Activated T-cell treated with anti-CD3 and anti-CD28 coated beads, Interleukin-2, amount 50 U/mL, for 24 hours (primary cell): ENCODE measurements at places on chromosomes 5 and 9.
A peak's percentile ranks its signal among the peaks of the same experiment; 100 is the strongest.

DNA sequence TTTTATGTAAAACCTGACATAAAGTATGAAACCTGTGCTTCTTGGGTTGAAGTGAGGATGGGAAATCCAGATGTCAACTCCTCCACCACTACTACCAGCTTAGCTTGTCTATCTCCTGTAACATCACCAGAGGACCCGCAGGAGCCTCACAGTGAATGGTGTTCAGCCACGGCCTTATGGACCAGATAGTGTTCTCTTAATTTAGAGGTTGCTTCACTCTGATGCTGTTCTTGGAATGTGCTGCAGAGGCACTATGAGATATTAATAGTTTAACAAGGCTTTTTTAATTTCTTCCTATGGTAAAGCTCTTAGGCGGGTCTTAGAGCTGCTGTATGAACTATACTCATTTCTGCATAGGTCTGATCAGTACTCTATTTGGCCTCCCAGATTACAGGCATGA, 27.9 kb downstream of the NFX1 start:
- no peak for DNase-seq

- no peak for DNase-seq
Measured at GRCh38 chr5:59673438-59674058, 220.0 kb downstream of the PDE4D start.

DNA sequence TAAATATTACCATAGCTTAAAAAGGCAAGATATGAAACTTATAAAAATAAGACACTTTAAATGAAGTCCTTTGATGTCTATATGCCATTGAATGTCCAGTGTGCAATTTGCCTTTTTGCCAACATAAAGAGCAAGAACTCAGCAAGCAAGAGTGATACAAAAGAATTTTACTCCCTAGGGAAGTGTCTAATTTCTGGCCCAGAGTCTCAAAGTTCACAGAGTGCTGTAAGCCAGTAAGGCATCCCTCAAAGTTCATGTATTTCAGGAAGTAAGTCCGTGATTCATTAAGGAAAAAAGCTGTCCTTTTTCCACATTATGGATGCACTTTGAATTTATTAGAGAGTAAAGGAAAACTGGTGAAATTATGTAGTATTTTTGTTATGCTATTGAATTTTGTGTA, 185.2 kb downstream of the CCDC171 start:
- no peak for DNase-seq

DNA sequence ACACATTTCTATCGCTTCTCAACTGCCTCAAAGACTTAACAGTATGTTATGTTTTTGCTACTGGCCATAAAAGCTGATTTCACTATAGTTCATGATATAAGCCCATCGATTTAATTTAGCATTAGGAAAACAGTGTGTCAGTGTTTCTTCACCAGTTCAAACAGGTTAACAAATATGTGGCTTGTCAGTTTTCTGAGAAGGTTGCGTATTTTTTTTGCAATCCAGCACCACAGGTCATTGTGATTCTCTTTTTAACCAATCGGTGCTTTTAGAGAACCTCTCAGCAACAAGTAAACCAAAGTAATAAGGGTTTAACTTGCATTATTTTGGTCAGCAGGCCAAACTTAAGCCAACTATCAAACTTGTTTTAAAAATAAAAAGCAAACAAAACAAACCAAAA, 409.6 kb downstream of the NFIB start:
- DNase-seq = no peak

GRCh38 chr9:122392284-122392683, 21.5 kb downstream of the PTGS1 start:
- no peak for DNase-seq

DNA sequence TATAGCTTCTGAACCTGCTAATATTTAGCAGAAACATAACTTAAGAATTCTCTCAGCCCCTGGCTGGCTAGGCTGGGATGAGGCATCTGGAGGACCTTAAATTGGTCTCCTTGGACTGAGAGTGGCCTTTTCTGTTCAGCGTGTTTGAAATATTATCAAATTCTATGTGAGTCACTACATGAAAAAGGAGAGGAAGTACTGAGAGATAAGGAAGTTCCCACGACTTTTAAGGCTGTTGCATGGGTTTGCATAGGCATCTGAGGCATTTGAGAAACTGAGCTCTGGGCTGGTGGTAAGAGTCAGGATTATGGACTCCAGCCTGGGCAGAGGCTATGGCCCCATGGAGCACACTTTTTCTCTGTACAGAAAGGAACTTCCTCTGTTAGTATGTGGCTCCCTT, 816.2 kb upstream of the GRAMD2B start:
- no peak for DNase-seq

- DNase-seq = no peak
Measured at GRCh38 chr9:86324901-86325300, 29.3 kb downstream of the TUT7 start.

DNA sequence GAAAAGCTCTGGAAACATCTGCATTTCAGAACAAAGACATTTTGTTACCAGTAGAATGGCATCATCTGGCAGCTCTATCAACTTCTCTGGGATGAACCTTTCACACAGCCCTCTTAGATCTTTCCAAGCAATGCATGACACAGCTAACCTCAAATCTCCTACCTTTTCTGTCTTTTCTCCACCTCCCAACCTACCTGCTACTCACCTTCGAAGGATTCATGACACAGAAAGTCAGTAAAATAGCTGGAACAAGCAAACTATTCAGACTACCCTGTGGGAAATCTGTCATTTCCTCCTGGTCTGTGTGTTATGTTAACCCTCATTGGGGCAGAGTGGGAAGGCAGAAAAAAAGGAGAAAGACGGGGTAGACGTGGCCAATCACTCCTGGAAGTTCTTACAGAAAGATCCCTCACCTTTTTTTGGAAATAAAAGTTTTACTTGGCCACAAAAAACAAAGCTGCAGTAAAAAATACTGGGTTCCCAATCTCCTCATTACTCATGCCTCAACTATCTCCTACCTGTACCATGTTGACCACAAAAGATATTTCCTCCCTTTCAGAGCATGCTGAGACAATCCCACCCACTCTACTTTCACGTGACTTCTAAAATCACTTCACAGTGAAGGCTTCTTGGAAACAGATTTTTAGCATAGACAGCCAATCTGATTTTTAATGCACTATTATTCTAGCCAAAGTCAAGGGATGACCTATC, 362.1 kb upstream of the RFX3 start:
- no peak for DNase-seq

- no peak for DNase-seq
Measured at GRCh38 chr9:128823362-128823902, 5.1 kb downstream of the ENDOG start.

- no peak for DNase-seq
Measured at GRCh38 chr5:177957241-177957640, 38.8 kb downstream of the PROP1 start.

DNA sequence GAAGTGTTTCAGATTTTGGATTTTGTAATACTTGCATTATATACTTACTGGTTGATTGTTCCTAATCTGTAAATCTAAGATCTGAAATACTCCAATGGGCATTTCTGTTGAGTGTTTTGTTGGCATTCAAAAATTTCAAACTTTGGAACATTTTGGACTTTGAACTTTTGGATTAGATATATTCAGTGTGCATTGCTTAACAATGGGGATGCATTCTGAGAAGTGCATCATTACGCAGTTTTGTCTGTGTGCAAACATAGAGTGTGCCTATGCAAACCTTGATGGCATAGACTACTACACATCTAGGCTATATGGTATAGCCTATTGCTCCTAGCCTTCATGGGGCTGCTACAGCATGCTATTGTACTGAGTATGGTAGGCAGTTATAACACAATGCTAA, 325.4 kb downstream of the KDM4C start:
- DNase-seq = no peak

- no peak for DNase-seq
Measured at GRCh38 chr9:72977670-72978069, 24.8 kb upstream of the ALDH1A1 start.

GRCh38 chr5:17327048-17327625, 109.7 kb downstream of the BASP1 start:
- no peak for DNase-seq

DNA sequence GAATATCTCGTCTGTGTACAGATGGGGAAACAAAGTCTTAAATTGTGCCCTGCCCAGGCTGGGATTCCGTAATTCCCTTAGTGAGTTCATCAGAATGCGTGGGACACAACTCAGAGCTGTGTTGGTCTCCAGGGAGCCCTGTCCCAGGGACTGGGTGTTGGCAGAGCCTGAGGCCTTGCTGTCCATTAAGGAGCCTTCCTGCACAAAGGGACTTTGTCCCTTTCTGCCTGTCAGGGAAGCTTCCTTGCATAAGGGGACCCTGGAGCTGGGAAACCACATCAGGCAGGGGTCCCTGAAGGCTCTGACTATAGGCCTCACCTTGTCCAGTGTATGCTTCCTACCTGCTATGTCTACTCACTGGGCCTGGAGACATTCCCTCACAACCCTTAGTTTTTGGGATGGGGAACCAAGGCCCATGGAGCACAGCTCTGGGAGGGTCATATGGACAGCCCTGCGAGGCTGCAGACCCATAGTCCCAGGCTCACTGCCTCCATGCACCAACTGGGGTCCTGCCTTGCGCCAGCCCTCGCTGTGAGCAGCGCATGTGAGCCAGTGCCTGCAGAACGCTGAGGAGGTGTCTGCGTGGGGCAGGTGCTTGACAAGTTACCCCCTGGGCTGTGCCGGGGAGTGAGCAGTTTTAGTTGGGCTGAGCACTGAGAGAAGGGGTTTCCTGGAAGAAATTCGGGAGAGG, 1.6 kb downstream of the CARD19 start:
- no peak for DNase-seq

DNA sequence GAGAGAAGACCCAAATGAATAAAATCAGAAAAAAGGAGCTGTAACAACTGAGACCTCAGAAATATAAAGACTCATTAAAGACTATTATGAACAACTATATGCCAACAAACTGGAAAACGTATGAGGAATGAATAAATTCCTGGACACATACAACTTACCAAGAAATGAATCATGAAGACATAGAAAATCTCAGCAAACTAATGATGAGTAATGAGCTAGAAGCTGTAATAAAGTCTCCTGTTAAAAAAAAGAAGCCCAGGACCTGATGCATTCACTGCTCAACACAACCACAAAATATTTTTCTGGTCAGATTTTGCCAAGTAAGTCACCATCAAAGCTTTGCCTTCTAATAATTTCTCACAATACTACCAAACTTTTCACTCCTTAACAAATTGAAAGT, 666.7 kb downstream of the LRRC70 start:
- DNase-seq = no peak

DNA sequence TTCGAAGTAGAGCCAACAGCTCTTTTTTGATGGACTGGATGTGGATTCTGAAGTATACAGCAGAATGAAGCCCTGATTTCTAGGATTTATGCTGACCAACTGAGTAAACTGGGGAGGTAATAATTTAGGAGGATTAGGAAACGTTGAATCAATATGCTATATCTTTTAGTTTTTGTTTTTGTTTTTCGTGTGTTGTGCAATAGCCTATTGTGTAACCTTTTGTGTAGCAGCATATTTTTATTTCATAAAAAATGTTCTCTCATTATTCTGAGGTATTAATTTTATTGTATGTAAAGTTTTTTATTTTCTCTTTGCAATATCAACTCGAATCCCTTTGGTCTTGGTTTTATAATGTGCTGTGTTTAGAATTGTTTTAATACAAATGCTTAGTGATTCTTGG, 902.3 kb downstream of the EFNA5 start:
- DNase-seq = no peak

DNA sequence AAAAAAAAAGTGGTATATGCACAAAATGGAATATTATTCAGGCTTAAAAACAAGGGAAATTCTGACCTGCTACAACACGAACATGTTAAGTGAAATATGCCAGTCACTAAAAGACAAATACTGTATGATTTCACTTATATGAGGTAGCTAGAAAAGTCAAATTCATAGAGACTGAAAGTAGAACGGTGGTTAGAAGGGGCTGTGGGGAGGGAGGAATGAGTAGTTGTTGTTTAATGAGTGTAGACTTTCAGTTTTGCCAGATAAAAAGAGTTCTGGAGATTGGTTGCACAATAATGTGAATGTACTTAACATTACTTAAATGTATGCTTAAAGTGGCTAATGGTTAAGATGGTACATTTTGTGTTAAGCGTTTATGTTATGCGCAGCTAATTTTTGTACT, 79.5 kb upstream of the IL12B start:
- no peak for DNase-seq

GRCh38 chr5:125002727-125003598, 256.5 kb upstream of the ZNF608 start:
- no peak for DNase-seq

GRCh38 chr9:126506361-126507317, 107.1 kb upstream of the LMX1B start:
- no peak for DNase-seq

- DNase-seq = no peak
Measured at GRCh38 chr5:32545102-32545800, 40.1 kb upstream of the SUB1 start.

- no peak for DNase-seq
Measured at GRCh38 chr5:39014561-39014960, 59.6 kb downstream of the RICTOR start.

- no peak for DNase-seq
Measured at GRCh38 chr5:135008556-135008955, 25.5 kb downstream of the PITX1 start.

GRCh38 chr5:50667653-50668595, 1.5 kb downstream of the PARP8 start:
- DNase-seq = peak; percentile 93

DNA sequence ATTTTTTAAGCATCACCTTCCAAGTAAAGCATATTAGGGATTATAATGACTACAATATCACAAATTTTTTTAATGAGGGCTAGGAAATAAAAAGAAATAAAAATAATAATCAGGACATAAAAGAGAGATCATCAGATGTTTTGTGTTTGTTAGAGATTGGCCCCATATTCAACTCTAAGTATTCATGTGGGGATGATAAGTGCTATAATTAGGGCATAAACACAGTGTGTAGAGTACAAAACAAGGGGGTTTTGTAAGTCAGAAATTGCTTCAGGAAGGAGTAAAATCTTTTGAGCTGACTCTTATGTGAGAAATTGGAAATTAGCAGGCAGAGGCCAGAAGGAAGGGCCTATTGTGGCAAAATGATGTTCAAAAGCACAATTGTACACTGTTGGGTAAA, 127.3 kb downstream of the STARD4 start:
- no peak for DNase-seq
